Activated CD4-positive, alpha-beta T cell treated with anti-CD3 and anti-CD28 coated beads, Interleukin-2, Interleukin-6, amounts not matched to agents 100 ng/mL and 50 ng/mL, durations not matched to agents 16 hours and 8 hours (primary cell): ENCODE measurements at places on chromosomes 2 and 18.
A peak's percentile ranks its signal among the peaks of the same experiment; 100 is the strongest.

- no peak for DNase-seq
These were observed 36.8 kb upstream of the GPR17 start for GRCh38 chr2:127609031-127609751.

DNA sequence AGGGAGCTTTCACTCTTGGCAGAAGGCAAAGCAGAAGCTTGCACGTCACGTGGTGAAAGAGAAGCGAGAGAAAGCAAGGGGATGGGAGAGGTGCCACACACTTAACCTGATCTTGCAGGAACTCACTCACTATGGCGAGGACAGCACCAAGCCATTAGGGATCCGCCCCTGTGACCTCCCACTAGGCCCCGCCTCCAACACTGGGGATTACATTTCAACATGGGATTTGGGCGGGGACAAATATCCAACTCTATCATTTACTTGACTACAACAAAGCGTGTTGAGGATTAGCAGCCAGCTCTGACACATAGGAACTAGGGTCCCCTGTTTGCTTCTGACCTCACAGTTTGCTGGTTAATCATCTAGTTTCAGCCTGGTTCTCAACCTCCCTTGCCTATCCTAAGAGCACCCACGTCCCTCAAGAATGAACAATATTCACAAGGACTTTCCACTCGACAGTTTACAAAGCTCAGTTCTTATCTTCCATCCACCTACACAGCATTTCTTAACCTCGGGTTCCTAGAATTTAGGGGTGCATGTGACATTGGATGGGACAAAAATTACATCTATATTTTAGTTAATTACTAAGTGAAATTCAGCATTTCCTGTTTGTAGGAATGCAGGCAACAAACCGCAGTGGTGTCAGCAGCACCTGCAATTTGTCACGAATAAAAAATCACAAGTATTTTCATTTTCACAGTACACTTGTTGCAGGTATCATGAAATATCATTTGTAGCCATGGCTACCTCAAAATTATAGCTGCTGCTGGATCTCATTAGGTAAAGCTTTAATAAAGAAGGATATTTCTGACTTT, 36.0 kb downstream of the LBH start:
- DNase-seq = peak; percentile 66

DNA sequence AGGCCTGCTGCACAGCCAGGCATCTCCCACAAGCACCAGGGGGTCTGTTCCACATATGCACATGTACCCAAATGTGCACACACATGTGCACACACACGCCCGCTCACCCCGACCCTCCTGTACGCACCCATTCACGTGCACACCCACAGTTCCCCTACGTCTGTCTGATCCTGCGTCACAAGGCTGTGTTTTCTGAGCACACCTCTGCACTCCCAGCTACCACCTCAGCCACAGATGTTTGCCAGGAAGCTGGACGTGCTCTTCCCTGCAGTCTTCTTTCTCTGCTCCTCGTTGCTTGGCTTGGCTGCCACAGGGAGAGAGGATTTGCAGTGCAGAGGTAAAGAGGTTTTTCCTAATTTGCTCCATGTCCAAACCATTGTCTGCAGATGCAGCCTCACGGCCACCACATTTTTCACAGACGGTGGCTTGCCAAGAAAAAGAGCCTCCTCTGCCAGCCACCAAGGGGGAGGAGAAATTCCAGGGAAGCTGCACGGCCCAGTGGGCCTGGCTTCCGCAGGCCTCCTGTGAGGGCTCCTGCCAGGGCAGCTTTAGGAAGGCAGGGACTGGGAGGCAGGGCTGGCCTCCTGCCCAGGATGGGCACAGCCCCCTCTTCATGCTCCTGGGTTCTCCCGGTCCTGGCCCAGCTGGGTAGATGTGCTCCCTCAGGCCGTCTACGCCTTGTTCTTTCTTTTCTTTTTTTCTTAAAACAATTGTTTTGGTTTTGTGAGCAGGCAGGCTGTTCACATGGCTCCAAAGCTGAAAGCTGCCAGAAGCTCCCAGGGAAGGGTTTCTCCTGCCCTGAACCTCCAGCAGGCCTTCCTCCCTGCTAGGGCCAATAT, 29.3 kb upstream of the HS6ST1 start:
- DNase-seq = no peak

DNA sequence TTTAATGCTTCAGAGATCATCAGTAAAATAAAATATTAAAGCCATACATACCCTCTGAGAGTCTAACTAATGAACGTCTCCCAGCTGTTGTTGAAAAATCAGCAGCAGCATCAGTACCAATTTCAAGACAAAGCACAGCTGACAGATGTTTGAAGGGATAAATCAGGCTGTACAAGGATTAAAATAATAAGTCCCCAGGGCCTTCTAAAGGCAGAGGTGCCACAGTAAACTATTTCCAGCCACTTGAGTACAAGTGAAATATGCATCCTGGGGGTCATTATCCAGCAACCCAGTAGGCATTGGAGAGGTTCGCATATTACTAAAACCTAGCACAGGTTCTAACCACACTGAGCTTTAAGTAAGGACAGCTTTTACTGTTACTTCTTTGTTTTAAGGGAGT, 76.9 kb downstream of the NXPH2 start:
- DNase-seq = no peak

GRCh38 chr2:31877008-31877407, 133.8 kb downstream of the MEMO1 start:
- DNase-seq = no peak
